ENCODE measurements at places on chromosomes 1 and 21.

GRCh38 chr1:167165948-167166689, 54.6 kb upstream of the POU2F1 start:
- DNase-seq = no peak

DNA sequence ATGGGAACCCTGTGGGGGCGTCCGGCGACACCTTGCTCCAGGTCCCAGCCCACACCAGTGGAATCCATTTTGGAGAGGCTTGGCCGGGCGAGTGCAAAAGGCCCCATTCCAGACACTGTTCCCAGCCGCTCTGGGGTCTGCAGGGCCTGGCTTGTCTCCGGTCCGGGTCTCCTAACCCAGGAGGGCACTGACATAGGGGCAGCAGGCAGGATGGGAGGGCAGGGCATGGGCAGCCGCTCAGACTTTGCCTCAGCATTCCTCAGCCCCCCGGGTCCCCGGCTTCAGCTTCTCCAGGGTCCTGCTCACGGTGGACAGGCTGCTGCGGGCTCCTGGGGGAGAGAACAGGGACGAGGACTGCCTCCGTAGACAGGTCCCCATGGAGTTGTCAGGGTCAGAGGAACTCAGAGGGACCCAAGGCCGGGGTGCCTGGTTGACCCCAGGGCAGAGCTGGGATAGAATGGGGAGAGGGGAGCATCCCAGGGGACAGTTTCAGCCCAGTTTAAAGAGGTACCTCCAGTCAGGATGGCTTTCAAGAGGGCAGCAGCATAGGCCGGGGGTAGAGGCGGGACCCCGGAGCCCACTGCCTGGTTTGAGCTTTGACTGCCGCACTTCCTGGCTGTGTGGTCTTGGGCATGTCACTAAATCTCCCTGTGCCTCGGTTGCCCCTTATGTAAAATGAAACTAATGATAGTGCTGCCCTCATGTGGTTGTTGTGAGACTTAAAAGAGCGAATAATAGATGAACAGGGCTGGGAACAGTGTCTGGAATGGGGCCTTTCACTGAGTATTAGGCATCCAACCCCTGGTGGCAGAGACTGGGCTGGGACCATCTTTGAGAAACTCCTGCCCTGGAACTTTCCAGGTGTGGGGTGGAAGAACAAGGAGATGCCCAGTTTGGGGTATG, 3.7 kb downstream of the KNCN start:
- DNase-seq = no peak

DNA sequence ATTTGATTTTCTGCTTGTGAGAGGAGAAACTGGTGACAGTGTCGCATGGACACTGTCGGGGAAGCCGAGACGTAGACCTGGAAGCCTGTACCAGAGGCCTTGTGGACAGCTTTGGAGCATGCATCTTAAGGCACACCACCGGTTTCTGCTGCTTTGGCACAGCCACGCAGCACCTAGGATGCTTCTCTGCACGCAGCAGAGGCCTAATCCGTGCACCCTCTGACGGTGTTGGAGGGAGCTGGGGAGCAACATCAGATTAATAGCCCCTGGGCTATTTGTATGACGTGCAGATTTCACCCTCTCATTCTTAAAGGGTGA, 30.3 kb downstream of the TEX35 start:
- no peak for DNase-seq

- no peak for DNase-seq
Measured at GRCh38 chr1:22317231-22317919, 134.3 kb upstream of the ZBTB40 start.

GRCh38 chr1:108871050-108871724, 5.6 kb upstream of the GPSM2 start:
- no peak for DNase-seq

GRCh38 chr1:164728719-164729118, 169.7 kb downstream of the PBX1 start:
- no peak for DNase-seq

DNA sequence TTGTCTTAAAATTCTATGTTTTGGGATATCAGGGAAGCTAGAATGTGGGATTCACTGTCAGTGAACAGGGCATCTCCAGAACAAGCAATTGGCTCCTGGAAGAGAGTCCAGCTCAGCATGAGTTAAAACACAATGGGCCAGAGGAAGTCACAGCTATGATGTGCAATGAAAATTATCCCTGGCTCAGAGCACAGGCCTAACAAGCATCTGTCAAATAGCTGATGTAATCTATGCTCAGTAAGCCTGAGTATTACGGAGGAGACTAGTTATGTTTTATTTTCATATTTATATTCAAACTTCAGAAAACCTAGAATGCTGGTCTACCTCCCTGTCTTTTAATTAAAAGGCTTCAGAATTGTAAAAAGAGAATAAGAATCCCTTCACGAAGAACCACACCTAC, 41.6 kb downstream of the PARP1 start:
- no peak for DNase-seq

- no peak for DNase-seq
Measured at GRCh38 chr1:78836726-78837125, 169.8 kb downstream of the ADGRL4 start.

- DNase-seq = no peak
Measured at GRCh38 chr1:110873856-110874255, 908 bp downstream of the CD53 start.

GRCh38 chr1:112268408-112268807, 127.6 kb upstream of the CTTNBP2NL start:
- no peak for DNase-seq

GRCh38 chr1:45116820-45117219, 89.6 kb downstream of the ZSWIM5 start:
- no peak for DNase-seq

DNA sequence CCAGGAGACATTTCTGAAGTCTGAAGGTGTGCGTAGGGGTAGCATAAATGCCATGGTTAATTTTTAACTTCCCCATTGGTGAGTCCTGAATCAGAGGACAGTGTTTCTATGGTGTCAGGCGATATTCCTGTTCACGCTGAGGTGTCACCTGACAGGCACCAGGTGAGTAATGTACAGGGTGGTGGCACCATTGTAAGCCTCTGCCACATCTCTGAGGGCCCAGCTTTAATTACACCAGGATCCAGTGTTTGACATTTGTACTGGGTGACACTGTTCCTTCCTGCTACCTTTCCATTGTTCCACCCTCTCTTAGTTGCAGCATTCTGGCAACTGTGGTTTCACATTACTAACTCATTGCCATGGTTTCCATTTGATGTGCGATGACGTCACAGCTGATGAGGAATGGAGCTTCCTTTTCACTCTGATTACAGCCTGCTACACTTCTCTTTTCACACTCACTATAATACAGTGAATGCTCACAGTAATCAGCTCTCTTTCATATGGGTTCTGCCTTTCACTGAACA, 40.6 kb upstream of the MARK1 start:
- peak; percentile 43 for DNase-seq

DNA sequence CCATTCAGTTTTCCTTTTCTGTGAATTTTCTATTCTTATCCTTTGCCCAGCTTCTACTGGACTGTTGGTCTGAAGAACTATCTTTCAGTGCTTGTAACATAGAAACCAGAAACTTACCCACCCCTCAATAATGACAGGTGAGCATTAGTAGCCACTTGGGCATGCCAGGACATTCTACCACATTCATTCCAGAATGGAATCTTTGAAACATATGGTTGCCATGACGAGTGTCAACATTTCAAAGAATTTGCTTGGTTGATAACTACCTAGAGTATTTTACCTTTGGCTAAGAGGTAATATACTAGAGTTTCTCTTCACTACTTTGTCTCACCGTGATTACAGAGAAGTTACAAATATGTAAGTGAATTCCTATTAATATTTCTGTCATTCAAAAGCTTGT, at the start of gene MROH9:
TSS of gene MROH9 (plus strand) at position 304 of the 400 bp plus-strand sequence. CDS start 10,023 bp downstream, outside the sequence.
- DNase-seq = no peak

DNA sequence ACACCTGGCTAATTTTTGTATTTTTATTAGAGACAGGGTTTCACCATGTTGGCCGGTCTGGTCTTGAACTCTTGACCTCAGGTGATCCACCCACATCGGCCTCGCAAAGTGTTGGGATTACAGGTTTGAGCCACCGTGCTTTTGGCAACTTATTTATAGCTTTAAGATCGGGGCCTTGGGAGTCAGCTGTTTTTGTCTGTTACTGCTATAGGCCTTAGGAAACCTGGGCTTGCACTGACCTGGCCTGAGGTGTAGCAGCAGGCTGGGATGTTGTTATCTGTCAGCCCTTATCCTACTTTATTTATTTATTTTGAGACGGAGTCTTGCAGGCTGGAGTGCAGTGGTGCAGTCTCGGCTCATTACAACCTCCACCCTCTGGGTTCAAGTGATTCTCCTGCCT, 11.4 kb downstream of the SZRD1 start:
- no peak for DNase-seq

GRCh38 chr1:191752342-191752741, 405.9 kb upstream of the RGS18 start:
- DNase-seq = no peak

DNA sequence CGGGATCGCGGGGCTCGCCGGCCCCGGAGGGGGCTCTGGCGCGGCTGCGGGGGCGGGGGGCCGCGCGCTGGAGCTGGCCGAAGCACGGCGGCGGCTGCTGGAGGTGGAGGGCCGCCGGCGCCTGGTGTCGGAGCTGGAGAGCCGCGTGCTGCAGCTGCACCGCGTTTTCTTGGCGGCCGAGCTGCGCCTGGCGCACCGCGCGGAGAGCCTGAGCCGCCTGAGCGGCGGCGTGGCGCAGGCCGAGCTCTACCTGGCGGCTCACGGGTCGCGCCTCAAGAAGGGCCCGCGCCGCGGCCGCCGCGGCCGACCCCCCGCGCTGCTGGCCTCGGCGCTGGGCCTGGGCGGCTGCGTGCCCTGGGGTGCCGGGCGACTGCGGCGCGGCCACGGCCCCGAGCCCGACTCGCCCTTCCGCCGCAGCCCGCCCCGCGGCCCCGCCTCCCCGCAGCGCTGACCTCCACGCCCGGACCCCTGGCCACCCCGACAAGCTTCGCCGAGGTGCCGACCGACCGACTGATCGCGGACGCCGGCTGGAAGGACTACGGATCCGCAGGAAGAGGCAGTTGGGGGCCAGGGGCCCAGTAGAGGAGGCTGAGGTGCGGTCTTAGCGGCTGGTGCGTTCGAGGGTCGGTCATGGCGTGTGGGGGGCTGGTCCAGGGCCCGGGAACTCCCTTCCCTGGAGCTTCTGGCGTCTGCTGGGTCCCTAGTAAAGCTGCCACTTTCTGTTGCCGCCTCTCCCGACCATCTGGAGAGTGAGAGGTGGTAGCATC, 711 bp downstream of the TRNP1 start:
- peak; percentile 19 for DNase-seq

DNA sequence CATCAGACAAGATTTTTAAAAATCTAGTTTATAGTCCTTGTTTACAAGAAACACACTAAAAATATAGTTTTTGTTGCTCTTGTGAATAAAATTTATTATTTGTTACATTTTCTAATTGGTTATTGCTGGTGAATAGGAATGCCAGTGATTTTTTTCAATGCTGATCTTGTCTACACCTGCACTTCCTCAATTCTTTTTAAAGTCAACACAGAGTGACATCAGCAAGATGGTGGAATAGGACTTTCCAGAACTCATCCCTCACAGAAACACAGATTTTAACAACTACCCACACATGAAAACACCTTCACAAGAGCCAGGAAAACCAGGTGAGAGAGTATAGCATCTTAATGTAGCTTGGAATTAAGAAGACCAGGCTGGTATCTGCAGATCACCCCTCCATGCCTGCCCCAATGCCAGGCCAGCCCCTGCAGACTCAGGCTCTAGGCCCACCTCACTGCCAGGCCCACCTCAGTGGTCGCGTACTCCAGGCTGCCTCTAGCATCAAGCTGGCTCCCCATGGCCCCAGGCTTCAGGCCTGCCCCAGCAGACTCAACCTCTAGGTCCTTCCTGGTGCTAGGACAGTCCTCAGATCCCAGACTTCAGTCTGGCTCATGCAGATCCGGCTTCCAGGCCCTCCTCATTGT, 117.6 kb downstream of the WDR3 start:
- no peak for DNase-seq

GRCh38 chr1:152970495-152970894, at the start of gene SPRR4:
SPRR4 (plus strand) TSS chr1:152970648; CDS start chr1:152971891, 1,243 bp downstream.
- no peak for DNase-seq

GRCh38 chr1:160746836-160747500, 7.9 kb downstream of the SLAMF7 start:
- DNase-seq = no peak

GRCh38 chr1:224052772-224053171, 61.1 kb upstream of the FBXO28 start:
- no peak for DNase-seq

DNA sequence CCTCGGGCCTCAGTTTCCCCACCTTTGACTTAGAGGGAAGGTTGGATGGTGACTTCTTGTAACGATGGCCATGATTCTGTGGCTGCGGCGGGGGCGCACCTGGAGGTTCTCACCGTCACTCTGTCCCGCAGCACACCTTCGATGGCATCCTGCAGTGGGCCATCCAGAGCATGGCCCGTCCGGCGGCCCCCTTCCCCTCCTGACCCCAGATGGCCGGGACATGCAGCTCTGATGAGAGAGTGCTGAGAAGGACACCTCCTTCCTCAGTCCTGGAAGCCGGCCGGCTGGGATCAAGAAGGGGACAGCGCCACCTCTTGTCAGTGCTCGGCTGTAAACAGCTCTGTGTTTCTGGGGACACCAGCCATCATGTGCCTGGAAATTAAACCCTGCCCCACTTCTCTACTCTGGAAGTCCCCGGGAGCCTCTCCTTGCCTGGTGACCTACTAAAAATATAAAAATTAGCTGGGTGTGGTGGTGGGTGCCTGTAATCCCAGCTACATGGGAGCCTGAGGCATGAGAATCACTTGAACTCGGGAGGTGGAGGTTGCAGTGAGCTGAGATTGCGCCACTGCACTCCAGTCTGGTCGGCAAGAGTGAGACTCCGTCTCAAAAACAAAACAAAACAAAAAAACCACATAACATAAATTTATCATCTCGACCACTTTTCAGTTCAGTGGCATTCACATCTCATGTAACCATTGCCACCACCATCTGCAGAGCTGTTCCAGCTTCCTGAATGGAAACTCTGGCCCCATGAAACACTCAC, 2.1 kb upstream of the PFKL start:
- peak; percentile 68 for DNase-seq

- no peak for DNase-seq
Measured at GRCh38 chr1:110605901-110606656, at the start of gene KCNA2. KCNA2 (minus strand) TSS chr1:110606358; CDS start chr1:110604782, 1,576 bp downstream.

DNA sequence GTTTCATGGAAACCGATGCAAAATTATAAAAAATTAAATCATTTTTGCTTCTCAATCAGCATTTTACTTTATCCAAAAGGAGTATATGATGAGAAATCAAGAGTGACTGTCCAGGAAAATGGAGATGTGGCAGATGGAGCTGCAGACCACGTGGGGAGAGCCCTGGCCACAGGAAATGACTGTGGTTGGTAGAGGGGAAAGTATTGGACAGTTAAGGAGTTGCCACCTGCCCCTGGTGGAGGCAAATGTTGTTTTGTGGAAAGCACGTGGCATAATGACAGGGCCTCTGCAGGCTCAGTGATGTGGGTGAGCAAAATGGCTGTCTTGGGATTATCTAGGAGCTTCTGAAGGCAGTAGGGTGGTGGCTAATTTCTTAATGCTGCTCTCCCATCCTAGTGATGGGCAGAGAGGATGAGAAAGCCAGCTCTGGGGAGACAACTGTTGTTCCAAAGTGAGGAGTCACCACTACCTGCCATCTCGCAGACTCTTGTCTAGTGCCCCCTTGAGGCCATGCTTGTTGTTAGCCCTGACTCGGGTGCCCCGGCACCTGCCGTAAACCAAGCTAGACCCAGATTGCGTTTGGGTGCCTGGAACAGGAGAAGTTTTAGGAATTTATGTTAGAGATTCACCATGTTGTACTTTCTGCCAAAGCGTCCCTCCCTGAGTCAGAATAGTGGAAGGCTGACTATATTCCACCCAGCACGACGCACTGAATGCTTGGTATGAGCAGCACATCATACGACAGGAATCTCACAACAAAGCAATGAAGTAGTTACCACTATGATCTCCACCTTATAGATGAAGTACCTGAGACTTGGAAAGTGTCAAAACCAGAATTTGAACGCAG, 144.0 kb downstream of the ROR1 start:
- DNase-seq = no peak

GRCh38 chr1:246450611-246451251, 56.3 kb downstream of the SMYD3 start:
- no peak for DNase-seq
